Posterior cingulate gyrus (tissue), 11 donors: ENCODE measurements at places on chromosomes 11 and 22.

DNA sequence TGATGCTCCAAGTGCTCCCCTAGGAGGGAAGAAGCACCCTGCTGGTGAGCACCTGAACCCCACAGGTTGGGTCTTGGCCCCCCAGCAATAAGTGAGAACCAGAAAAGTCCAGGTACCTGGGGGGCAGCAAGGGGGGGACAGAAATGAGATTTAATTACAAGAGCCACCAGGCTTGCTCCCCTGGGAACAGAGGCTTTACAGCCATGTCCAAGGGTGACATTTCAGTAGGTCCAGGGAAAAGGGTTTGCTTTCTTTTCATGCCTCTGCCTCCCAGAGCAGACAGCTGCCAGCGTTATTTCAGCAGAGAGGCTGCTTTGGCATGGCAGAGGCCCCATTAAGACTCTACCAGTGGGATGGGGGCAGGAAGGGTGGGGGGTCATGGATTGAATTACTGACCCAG, 437.7 kb downstream of the BUD13 start:
- DNase-seq, result no peak

GRCh38 chr11:118996926-118997626, 862 bp upstream of the CENATAC start:
- peak; percentile 17 for DNase-seq

- no peak for DNase-seq
Measured at GRCh38 chr11:120918257-120918656, 105.6 kb upstream of the TBCEL start.

GRCh38 chr11:112829971-112830654, 131.1 kb upstream of the NCAM1 start:
- no peak for DNase-seq

DNA sequence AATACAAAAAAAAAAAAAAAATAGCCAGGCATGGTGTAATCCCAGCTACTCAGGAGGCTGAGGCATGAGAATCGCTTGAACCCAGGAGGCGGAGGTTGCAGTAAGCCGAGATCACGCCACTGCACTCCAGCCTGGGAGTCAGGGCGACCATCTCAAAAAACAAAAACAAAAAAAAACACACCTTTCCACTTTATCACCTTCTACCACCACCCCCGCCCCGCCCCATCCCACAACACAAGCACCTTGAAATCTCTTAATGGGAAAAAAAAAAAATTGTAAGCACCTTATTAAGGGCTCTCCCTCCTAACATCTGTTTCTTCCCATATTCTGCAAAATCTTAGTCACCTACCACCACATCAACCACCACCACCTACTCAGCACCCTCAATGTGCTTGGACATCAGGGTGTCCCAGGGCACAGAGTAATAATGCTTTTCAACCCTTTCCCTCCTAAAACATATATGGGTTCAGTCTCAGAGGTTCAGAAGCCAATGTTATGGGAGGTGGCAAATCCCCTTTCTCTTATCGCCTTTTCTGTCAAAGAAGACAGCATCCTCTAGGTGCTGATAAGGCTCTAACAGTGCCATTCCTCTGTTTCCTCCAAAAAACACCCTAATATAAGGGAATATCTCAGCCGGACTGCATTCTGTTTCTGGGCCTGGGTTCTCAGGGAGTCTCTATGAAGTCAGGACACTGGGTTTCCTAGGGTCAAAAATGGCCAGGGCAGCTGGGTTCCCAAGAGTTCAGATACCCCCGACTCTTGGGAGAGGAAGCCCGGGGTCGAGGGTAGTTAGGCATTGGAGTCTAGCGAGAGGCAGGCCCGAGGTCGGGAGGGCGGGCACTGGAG, 718 bp downstream of the INTS5 start:
- DNase-seq, result no peak

GRCh38 chr22:19626042-19626587, 88.2 kb upstream of the SEPTIN5 start:
- DNase-seq, result peak; percentile 50

DNA sequence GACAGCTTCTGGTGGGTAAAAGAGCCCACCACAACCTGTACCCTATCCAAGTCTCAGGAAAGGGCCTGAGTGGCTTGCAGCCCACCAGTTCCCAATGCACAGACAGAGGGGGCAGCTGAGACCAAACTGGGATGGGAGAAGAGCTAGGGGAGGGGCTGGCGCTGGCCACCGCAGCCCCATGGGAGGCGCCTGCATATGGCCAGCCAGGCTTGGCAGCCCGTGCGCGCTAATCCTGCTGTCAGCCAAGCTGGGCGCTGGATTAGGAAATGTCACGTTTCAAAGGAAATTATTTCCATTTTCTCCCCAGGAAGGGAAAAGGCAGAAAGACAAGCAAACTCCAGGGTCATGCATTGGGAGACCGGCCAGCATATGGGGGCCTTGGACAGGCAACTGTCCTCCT, 236.8 kb downstream of the BUD13 start:
- no peak for DNase-seq

DNA sequence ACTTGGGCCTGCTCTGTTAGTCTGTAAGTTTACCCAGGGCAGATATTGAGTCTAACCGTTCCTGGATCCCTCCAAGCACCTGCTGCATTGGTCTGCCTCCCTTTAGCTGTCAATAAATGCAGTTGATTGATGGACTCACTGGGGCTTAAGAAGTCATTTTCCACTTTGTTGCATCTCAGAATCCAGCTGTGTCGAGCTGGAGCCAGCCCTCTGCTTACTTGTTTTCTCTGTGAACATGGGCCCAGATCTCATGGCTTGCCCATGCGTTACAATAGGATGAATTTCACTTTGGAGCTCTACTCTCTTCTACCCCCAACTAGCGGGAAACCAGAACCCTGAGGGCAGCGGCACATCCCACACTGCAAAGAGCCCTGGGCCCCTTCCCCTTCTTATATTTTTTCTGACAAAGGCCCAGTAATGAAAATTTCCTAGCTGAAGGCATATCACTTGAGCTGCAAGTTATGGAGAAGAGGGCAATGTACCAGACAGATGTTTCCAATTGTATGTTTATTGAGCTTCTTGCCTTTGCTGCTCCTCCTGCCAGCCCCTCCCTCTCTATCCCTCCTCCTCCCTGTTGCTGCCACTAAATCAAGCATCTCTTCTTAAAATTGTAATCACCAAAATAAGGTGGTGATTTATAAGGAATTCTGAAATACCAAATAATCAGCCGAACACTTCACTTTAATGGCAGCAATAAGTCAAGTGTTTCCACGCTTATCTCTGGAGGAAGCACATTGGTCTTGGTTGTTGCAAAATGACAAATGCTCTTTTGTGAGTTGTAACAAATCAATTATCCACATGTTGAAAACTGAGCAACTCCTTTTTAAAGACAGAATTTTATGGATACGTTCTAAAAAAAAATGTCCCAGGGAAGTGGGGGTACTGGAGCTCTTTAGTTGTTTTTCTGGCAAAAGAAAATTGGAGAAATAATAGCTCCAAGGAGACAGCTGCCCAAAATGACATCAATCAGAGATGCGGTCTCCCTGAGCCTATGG, 212.3 kb upstream of the ZBED5 start:
- no peak for DNase-seq

DNA sequence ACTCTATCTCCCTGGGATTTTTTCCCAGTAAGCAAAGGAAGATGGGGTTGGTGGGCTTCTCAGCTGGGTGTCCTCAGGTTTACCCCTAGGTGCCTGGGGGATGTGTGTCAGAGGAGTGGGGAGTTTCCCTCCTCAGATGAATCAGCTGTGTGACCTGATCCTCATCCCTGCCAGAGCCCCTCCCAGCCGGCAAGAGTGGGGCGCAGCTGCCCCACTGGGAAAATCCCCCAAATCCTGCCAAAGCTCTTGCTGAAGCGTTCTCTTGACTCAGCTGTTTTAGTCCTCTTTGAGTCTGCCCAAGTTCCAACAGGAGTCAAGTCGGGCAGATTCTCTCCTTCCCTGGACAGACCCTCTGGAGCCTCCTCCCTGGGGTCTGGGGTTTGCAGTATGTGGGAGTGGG, 6.0 kb downstream of the C11orf68 start:
- DNase-seq, result no peak

DNA sequence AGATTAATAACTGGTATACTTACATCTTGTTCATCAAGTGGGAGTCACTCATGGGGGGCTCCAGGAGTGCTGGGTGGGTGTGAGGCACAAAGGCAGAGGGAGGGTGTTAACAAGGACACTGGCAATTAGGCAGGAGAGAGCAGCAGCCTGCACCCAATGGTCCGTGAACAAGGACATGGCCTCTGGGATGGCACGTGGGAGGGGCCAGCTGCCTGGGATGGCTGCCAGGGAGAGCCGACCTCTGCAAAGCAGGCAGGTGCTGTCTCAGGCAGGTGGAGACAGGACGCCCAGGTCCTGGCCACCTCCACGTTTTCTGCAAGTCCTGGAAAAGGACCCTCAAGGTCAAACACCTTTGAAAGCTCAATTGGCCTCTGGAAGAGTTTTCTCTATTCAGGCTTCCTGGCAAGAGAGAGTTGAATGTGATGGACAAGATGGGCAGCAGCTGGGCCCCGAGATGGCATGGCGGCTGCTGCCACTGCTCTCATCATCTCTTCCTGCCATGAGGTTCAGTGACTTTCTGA, 257.1 kb downstream of the BUD13 start:
- no peak for DNase-seq

DNA sequence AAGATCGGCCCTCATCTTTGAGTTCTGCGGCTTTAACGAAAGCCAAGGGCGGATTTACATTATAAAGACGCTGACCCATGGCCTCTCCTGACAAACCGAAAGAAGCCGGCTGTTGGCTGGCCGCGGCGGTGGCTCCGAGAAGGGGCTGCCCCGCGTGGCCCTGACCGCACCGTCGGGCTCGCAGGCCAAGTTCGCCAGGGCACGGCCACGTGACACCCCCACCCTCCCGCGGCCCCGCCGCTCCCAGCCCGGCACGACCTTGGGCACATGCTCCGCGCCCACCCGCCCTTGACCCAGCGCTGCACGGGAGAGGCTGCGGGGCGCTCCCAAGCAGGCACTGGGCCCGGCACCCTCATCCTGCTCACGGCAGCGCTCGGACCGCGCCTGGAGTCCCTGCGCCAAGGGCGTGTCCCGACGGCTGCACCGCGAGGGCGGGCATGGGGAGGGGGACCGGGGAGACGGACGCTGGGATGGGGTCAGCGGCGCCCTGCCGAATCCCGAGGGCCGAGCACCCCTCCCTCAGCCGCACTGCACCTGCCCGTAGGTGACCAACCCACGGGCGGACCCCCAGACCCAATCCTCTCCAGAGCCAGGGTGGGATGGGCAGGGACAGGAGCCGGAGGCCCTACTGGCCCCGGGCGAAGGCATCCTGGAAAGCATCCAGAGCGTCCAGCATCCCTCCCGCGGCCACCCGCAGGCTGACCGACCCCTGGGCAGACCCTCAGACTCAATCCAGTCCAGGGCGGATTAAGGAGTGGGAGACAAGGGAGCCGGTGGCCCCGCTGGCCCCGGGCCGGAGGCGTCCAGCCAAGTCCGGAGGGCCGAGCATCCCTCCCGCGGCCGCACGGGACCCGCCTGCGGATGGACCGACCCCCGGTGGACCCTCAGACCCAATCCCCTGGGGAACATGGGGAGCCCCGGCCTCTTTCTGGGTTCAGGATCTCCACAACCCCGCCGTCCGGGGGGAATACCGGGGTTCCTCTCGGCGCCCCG, 759 bp downstream of the CPT1A start:
- DNase-seq, result peak; percentile 12

- no peak for DNase-seq
Measured at GRCh38 chr11:72529068-72529467, 94.7 kb upstream of the CLPB start.

DNA sequence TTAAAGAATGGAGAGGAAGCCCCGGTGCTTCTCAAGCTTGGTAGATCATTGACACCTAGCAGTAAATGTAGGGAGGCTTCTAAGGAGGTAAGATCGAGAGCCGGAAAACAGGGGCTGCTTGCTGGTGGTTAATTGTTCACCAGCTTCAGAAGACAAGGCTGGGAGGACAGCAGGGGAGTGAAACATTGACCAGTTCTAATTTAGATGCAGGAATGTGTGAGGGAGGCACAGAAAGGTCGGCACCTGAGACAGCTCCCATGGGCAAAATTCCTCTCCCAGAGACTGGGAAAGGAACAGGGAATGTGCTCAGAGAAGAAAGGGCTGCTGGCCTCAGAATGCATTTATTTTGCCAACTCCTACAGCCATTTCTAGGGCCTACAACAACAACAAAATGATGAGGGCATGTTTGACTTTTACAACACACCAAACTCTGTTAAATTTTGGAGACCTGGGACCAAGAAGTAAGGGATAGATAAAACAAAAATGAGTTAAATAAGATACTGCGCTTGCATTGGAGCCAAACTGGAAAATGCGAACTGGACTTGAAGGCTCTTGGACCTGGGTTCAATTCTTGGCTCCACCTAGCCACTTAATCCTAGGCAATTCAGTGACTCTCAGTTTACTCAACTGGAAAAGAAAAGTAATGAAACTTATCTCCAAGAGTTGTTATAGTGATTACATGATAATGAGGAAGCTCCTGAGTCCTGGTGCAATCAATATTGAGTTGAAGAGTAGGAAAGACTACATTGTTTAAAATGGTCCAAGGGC, 31.0 kb downstream of the FZD4 start:
- no peak for DNase-seq

GRCh38 chr11:27783701-27784355, 83.6 kb upstream of the BDNF start:
- no peak for DNase-seq

DNA sequence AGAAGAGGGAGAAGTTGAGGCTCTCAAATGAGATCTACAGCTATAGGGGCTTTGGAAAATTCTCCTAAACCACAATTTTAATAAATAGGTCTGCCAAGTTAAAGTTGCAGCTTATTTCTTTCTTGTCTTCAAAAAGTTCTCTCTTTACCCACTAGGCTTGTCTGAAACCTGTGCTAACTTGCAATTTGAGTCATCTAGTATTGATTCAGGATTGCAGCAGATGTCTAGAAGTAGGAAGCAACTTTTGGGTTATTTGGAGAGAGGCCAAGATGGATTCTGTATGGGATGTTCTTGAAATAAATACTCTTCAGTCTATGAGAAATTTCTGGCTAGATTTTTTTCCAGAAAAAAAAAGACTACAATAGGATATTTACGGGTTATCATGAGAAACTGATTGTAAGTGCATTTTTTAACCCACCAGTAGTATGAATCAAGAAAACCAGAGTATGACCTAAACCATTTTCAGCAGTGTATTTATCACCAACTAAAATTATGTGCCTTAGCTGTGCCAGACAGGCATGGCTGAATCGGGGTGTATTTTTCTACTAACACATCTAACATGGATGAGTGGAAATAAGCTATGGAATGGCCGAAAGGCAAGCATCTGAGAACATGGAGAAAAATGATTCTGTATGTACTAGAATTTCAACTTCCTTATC, 4.9 kb upstream of the RAB38 start:
- no peak for DNase-seq

- no peak for DNase-seq
Measured at GRCh38 chr11:115347106-115347505, 157.1 kb downstream of the CADM1 start.

DNA sequence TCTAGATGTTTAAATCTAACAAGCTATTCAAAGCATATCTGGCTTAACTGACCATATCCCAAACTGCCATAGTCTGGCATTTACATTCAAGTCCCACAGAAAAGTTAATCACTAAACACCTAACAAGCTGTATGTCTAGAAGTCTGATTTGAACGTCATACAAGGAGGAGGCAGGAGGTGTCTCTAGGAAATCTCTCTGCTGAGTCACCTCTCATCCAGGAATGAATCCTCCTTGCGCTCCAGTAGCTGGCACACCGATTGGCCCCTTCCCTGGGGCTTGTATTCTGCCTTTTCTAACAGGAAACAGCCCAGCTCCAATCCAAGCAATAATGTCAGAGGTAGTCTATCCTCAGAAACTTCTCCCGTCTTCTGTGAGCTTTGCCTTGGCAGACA, 31.8 kb downstream of the FEZ1 start:
- DNase-seq, result no peak

GRCh38 chr22:35008213-35008612, 57.7 kb upstream of the ISX start:
- no peak for DNase-seq
